GM19239 (cell line): ENCODE measurements at places on chromosomes 13 and 19.

DNA sequence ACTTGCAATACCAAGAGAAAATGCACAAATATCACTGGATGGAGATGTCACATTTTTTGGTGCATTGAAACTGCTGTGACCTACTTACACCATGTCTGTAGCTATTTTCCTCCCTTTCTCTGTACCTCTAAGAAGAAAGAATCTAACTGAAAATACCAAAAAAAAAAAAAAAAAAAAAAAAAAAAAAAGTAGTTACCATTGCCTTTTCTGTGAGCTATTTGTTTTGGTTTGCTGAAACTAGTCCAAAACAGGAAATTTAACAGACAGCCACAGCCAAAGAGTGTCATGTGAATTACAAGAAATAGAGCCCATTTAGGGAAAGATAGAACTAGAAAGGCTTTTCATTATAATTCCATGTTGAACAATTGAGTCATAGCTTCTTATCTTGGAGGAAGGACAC lies 37.3 kb downstream of the TNFSF13B start:
- DNase-seq: no peak

DNA sequence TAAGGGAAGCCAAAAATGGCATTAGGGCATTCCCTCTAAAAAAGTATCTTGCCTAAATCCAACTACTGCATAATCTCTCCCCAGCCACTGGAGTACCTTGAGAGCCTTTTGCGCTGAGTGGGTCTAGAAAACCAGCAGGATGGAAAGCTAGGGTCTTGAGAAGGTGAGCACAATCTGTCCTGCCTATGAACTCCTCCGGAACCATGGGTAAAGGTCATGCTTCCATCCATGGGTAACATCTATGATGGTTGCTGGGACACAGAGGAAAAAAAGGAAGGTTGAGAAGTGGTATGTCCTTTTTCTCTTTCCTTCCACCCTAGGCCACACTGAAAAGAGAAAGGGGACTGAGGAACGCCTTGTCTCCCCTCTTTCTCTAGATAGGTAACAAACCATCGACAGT lies 52.4 kb downstream of the ZNF676 start:
- DNase-seq: no peak

- DNase-seq: no peak
Observed at GRCh38 chr19:35240327-35240726, 8.5 kb upstream of the LSR start.

DNA sequence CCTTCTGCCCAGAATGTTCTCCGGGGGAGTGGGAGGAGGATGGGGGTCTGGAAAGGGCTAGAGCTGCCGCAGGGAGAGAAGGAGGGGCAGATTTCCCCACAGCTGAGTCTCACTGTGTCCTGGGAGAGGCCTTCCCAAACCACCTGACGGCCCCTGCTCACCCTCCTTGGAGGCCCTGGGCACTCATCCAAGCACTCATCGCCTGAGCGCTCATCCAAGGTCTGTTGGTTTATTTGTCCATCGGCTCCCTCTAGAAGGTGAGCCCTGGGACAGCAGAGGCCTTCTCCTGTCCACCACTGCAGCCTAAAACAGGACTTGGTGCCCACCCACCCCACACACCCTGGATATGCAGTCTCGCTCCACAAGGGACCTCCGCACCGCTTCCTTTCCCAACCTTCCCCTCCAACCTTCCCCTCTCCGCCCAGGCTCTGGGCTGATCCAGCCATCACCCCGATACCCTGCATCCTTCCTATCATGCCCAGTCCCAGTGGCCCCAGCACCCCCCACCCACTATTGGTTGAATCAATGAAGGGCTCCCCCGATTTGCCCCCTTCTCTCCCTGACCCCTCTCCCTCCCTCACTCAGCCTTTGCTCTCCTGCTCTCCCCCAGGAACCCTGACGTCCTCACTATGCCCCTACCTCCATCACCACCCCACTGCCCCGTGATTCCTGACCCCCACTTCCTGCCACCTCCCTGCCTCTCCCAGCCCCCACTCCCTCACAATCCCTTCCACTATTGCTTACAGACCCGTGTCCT lies 1.7 kb downstream of the UBXN6 start:
- no peak for DNase-seq

- DNase-seq: no peak
Observed at GRCh38 chr13:27624071-27624470, 2.4 kb downstream of the POLR1D start.

DNA sequence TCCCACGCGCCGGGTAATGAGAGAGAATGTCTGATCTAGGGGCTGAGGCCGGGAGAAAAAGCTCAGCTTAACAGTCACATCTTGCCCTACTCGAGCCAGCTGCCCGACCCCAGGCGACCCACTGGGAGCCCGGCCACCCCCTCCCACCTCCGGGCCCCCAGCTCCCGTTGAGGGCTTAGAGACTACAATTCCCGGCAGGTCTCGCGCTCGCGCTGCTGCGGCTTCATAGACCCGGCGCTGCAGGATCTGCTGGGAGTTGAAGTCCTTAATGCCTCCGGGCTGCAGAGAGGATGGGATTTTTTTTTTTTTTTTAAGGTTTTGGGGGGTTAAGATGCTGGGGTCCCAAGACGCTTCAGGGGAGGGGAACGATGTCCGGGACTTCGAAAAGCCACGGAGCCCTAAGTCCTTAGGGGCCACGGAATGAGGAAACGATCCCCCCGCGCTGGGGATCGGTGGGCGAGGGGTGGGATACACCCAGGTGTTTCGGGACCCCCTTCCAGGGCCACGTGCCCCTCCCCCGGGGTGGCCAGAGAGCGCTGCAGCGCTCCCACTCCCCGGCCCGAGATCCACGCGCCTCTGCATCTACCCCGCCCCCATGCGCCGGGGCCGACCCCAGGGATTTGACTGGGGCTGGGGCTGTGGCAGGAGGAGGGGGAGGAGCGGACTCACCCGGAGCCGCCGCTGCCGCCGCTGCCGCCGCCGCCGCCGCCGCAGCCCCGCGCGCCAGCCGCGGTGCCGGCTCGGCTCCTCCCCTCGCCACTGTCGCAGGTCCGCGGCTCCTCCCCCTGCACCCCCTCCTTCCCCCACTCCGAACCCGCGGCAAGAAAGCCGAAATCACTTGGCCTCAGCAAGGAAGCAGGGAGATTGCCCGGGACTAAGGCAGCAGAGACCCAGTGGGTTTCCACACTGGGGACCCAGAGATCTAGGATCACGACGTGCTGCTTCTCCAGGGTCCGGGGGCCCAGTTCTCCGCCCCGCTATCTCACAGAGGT lies at the start of gene SYT3:
TSS of gene SYT3 (minus strand) at position 761 of the 992 bp plus-strand sequence. CDS start 2,470 bp downstream, outside the sequence.
- DNase-seq: peak; percentile 67

GRCh38 chr13:40613192-40613818 lies 53.1 kb downstream of the FOXO1 start:
- peak; percentile 39 for DNase-seq
